ENCODE measurements at places on chromosomes 6 and 20.

DNA sequence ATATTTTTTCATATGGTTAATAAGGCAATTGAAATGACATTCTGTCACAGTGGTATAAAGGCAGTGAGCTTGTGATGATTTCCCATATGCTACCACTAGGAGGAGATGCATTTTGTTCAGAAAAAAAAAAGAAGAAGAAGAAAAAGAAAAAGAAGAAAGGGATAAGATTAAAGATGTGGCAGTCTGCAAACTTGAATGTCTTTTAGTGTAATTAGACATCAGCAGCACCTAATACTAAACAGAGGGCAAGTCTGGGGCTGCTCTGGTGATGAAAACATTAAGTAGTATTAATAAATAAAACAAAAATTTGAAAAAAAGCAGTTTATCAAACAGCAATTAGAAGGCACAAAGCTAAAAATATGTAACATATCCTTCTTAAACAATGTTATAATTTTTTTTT, 95.4 kb upstream of the DEFB112 start:
- no peak for DNase-seq

DNA sequence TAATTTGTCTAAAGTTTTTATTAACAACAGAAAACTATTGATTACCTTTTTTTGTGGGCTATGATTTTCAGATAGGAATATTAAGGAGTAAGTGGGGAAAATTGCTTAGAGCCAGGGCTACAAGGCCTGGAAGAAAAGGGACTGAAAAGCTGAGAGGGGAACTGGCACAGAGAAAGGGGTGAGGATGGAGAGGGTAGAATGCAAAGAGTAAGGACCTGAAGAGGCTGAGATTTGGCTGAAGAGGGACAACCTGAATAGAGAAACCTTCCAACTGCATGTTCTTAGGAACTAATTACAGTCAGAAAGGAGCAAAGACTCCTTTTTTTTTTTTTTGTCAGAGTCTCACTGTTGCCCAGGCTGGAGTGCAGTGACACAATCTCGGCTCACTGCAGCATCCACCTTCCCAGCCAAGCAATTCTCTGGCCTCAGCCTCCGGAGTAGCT, 16.7 kb downstream of the BTN2A1 start:
- no peak for DNase-seq

DNA sequence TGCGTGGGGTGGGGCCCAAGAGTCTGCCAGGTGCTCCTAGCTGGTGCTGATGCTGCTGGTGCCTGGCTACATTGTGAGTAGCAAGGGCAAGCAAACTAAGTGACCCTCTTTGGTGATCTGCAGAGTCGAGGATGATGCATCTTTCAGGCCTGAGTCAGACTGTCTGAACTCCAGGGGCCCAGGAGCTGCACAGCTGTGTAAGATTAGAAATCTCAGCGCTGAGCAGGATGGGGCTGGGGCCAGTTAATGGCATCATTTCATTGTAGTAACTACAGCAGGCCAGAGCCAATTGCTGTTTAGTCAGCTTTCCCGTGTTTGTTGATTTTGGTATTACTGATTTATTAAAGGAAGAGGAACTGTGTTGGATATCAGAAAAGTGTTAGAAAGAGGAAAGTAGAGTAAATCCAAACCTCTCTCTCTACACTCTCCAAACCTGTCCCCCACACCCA, 365.2 kb downstream of the PAX1 start:
- no peak for DNase-seq

- no peak for DNase-seq
Observed at GRCh38 chr20:52236292-52236691, 44.7 kb upstream of the ZFP64 start.

GRCh38 chr6:33237741-33238140, 29.4 kb downstream of the RING1 start:
- DNase-seq = no peak

- no peak for DNase-seq
Observed at GRCh38 chr6:156876302-156876701, 99.1 kb downstream of the ARID1B start.

DNA sequence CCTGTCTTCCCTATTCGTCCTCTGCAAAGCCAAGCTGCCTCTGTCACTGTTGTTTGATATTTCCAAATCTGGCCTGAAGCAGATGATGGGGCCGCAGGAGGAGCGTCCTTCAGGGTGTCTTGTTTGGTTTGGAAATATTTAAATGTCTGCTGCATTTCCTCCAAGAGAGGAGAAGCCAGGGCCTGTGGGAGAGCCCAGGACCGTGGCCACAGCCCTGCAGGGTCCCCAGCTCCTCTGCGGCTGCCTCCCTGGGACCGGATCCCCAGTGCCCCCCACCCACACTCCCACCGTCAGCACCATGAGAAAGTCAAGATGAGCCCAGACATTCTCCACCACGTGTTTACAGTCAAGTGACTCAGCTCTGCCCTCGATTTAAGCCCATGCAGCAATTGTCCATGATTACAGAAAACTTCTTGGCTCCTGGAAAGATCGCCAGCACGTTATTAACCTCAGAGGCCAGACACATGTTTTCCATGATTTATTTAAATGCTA, 18.2 kb downstream of the FOXF2 start:
- no peak for DNase-seq

DNA sequence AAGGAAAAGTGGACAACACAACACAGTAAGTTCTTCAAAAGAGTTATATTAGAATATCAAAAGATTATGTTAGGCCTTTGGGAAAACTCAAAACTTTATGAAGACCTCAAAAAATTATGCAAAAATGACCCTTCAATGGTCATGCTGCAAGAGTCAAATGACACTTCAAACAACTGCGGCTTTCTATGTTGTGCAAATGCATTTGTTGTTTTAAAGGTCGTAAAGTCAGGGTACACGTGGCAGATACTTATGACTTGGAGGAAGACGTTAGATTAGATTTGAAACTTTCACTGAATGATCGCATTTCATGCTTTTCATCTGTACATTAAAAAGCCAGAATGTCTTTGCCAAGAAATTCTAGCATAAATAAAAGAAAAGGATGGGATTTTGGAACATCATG, 31.4 kb downstream of the BCAS1 start:
- no peak for DNase-seq

DNA sequence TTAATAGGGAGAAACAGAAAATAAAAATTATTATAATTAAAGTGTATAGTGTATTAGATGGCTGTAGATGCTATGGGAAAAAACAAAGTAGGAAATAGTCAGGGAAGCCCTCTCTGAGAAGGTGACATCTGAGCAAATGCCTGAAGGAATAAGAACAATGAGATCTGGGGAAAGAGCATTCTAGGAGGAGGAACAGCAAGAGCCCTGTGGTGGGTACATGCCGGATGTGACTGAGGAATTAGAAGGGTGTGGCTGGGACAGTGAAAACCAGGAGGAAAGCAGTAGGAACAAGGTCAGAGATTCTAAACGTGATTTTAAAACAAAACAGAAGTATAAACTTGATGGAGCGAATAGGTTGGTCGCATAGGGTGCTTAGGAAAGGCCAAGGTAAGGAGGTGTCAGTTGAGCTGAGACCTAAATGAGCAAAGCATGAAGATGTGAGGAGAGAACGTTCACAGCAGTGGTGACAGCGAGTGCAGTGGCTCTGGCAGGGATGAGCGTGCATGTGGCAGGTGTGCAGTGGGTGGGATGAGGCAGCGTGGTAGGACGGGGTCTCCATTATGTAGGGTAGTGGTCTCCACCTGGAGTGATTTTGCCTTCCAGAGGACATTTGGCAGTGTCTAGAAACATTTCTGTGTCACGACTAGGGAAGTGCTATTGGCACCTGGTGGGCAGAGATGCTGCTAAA, 97.1 kb upstream of the MRPS10 start:
- no peak for DNase-seq

DNA sequence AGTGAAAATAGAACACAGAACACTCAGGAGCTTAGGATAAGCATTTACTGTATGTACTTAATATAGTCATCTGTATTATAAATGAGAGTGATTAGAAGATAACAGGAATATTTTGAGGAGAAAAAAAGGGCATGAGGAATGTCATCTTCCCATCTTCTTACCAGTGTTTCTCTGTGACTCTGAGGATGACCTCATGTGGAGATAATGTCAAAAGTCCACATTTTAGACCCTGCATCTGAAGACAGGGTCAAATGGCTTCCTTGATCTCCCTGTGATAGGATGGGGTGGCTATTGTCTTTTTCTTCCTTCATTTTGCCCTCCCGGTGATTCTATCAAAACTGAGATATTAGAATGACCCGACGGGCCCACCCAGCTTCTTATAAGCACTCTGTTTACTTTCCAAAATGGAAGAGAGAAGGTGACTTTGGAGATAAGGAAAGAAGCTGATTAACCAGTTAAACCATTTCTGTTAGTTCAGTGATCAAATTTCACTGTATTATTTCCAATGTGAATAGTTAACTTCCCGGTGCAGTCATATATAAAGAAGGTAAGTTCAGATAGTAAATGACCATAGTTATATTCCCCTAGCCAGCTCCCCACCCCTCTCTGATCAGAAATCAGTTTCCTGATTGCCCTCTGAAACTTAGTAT, 115.7 kb upstream of the SALL4 start:
- no peak for DNase-seq

GRCh38 chr6:43383021-43383667, 13.7 kb upstream of the ZNF318 start:
- no peak for DNase-seq

DNA sequence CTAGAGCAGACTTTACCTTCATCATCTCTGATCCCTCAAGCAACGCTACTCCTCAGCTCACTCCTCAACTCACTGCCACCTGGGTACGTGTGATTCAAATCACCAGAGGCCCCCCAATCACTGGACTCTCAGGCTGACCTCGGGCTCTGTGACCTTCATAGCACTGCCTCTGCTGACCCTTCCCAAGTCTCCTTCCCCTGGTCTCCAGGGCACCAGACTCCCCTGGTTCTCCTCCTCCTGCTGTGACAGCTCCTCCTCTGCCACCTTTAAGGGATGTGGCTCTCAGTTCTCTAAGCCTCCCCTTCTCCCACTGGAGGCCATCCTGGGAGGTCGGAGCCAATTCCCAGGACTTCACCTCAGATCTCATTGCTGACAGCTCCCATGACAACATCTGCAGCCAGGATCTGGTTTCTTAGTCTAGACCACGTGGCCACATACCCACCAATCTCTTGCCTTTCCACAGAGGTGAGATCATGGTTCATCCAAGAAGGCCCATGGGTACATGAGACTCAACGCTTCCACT, 90.4 kb downstream of the NFATC2 start:
- DNase-seq = no peak

DNA sequence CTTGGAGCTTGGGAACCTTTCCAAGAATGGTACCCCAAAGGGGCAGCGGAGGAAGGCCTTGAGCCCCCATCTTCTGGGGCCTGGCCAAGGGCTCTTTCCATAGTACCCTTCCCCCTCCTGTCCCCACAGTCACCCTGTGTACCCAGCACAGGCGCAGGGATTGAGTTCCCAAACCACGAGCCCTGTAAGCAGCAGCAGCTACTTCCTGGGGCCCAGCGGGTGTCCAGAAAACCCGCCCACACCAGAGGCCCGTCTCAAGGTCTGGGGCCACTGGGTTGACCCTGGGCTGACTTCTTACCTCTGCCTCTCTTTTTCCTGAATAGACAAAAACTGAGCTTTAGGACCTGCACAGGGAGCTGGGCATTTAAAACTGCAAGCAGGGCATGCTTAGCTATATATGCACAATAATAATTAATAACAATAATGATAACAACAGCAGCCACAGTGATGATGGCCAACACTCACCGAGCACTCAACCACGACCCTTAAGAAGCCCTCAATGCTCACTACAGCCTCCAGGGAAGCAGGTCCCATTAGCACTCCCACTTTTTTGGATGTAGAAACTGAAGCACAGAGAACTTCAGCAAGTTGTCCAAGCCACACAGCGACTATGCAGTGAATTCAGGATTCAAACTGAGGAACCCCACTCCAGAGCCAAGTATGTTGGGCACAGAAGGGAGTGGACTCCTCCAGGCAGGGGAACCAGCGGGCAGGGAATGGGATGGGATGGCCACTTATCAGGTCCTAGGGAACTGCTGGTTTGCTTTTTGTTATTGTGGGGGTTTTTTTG, 14.5 kb downstream of the NOL4L start:
- DNase-seq = no peak

DNA sequence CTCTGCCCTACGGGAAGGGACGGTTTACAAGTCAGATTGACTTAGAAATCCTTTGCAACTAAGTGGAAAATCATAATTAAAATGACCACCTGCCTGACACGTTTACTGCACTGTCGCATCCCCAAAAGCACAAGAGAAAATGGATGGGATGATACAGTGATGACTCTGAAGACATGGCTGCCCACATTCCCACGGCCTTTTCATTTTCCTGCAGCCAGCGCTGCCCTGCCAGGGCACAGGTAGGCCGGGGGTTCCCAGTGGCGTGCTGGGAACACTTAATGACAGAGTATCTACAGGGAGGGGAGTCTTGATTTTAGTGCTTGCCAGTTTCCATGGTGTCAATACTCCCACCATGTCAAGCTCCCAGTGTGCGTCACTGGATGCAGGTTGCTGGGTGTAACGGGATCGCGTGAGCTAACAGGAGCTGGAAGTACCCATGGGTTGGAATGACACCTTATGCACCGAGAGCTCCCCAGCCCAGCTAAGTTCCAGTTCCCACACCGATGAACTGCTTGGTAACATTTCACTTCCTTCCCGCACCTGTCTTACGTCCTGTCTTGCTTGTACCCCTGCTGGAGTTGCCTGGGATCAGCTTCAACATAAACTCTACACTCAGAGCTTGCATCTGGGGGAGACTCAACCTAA, 129.0 kb downstream of the ANKRD60 start:
- DNase-seq = no peak

GRCh38 chr6:9178071-9178470, 742.7 kb upstream of the SLC35B3 start:
- DNase-seq = no peak

DNA sequence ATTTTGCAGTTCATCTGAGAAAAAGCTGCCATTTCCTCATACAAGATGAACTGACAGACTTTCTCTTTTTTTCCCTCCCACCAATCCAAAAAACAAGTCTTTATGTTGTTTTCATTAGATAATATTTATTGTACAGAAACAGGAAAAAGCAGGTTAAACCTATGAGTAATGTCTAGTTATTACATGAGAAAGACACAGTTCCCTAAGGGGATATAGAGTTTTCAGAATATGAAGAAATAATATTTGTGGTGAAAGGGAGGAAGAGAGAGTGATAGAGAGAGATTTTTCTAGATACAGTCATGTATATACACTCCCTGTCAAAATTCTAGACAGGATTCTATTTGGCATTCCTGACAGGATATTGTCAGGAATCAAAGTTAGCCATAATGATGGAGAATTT, 392.4 kb downstream of the BMP2 start:
- no peak for DNase-seq

GRCh38 chr6:56849896-56850295, 105.0 kb upstream of the BEND6 start:
- no peak for DNase-seq

DNA sequence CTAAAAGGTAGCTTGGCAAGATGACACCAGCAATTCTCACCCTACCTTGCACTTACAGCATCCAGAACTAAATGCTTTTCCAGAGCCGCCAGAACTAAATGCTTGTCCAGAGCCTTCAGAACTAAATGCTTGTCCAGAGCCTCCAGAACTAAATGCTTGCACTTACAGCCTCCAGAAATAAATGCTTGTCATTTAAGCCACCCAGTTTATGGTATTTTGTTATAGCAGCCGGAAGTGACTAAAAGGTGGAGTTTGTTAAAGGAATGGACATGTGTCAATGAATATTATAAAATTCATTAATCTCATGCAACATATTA, 133.5 kb downstream of the GPX5 start:
- DNase-seq = no peak

GRCh38 chr6:170561555-170561954, 7.4 kb downstream of the TBP start:
- no peak for DNase-seq

Data from GM06990 (cell line).